CD8-positive, alpha-beta memory T cell (primary cell): ENCODE measurements at places on chromosomes 2 and 18. TPM values are rescaled to one million over a fixed set of nuclear protein-coding genes. Genes with fewer than 3 reads are reported as not detected.

GRCh38 chr2:96262306-96262705, 3.5 kb downstream of the TMEM127 start:
- no peak for DNase-seq

- no peak for DNase-seq
These were observed 43.0 kb upstream of the COL5A2 start for GRCh38 chr2:189222468-189223105.

GRCh38 chr2:37864217-37864616, 60.9 kb upstream of the RMDN2 start:
- no peak for DNase-seq

DNA sequence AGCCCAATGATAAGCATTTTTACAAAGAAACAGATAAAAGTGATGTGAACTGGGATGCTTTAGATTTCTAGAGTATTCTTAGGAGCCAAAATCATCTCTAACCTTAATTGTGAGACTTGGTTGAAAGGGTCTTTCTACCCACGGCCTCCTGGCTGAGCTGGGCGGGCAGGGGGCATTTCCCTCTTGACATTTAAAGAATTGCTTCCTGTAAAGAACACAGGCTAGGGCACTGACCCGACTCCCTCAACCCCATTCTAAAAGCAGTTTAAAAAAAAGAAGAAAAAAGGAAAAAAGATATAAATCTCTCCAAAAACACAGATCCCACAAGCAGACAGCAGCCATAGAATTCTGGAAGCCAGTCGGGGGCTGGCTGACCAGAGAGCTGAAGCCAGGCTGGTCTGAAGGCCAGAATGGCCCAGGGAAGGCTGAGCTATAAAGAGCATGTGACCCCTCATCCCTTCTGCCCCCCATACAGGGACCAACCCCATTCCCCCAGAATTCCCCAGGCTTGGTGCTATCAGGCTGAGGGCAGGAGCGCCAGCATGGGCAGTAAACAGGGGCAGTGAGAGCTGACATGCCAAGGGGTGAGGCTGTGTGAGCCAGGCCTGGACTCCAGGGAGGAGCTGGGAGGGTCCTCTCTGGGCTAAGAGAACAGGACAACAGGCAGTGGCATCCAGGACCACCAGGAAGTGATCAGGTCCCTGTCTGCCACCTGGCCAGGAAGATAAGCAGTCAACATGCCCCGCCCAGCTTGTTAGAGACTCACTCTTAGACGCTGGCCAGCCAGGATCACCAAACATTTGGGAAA, 188.5 kb downstream of the HDAC4 start:
- DNase-seq = no peak

DNA sequence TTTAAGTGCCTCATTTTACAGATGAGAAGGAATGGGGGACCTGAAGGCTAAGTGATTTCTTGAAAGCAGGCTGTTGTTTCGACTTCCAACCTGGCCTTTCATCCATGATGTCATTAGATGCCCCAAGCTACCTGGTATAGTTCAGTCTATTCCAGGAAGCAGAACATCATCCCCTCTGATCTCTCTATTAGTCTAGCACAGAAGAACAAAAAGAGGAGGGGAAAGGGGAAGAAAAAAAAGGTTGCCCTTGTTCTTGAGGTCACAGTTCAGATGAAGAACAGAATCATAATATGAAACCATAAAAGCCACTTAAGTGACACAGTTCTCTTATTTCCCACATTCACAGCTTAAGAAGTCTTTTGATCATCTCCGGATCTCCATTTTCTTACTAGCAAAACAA, 386.2 kb upstream of the HNRNPA3 start:
- no peak for DNase-seq

- DNase-seq = no peak
These were observed 108.0 kb downstream of the ITGB1BP1 start for GRCh38 chr2:9315280-9315847.

DNA sequence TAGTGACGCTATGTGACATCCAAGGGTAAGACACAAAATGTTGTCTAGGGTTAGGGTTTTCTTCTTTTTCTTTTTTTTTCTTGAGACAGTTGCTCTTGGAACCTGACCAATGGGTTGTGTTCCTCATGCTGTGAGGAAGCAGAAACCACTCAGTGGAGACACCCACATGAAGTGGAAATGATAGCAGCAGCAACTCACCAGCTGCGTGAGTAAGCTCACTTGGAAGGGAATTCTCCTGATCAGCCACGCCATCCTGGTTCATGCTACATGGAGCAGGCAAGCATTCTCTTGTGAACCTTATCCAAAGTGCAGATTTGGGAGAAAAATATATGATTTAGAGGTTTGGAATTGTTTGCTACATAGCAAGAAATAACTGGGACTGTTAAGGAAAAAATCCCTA, 863.7 kb downstream of the EPHA4 start:
- DNase-seq = no peak

Gene ASAP2
- total RNA-seq = 0.15 TPM

Gene TEX261
- 96.1 TPM for total RNA-seq

Gene OSBPL6
- 1.2 TPM for total RNA-seq

Gene SERPINB4
- total RNA-seq = not detected

Gene KIF1A
- 1.6 TPM for total RNA-seq

Gene HRH4
- total RNA-seq = not detected

Gene GKN2
- not detected for total RNA-seq
